Small intestine (tissue), 16 donors: ENCODE measurements at places on chromosomes 4 and X. TPM values are rescaled to one million over a fixed set of nuclear protein-coding genes. Genes with fewer than 3 reads are reported as not detected.

The COQ2 gene
- polyA plus RNA-seq = 15.5 TPM

The DMRTC1 gene
- polyA plus RNA-seq = not detected

The TIGD4 gene
- polyA plus RNA-seq = 0.37 TPM

The GPM6B gene
- 0.54 TPM for polyA plus RNA-seq

The FABP2 gene
- 100 TPM for polyA plus RNA-seq

The SPON2 gene
- polyA plus RNA-seq = 12.7 TPM

The ZCCHC4 gene
- polyA plus RNA-seq = 11.9 TPM

The TMPRSS11A gene
- not detected for polyA plus RNA-seq

The AMBN gene
- not detected for polyA plus RNA-seq

The C4orf50 gene
- polyA plus RNA-seq = 0.49 TPM

The DMRTC1B gene
- polyA plus RNA-seq = 0.70 TPM

The PABPC4L gene
- polyA plus RNA-seq = not detected

The DUX4 gene
- not detected for polyA plus RNA-seq
